ENCODE measurements at places on chromosomes 2 and 18.
A peak's percentile ranks its signal among the peaks of the same experiment; 100 is the strongest.

DNA sequence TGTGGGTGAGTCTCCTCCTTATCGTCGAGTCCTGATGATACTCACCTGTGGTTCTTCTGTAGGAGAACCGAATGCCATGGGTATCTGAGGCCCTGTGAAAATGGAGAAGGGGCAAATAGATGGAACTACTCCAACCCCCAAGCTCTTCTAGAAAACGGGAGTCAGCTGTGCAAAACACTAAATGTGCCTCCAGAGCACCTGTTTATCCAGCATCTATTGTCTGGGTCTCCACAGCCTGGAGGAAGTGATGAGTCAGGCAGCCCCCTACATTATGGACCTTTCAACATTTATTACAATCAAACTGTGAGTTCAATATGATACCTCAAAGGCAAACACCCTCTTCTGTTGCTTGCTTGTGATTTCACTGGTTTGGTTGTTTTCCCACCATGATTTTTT is 9.8 kb upstream of the LRRFIP1 start:
- no peak for DNase-seq

DNA sequence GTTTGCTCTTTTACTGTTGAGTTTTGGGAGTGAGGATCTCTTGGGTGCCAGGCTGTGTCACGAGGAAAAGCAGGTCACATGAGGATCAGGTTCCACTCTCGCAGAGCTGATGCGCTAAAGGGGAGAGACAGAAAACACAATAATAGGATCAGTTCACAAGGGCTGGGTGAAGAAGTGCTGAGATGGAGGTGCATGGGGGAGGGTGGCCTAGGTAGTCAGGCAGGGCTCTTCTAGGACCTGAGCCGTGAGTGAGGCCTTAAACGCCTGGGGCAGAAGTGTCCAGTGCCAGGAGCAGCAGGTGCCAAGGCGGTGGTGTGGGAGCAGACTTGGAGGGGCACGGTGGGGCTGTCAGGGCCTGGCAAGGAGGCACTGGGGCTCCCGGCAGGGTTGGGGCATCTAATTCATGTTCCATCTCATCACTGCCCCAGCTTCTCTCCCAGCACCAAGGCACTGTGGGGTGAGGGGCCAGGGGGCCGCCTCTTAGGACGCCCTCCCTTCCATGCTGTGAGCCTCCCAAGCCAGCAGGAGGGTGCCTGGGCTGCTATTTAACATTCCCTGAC is 9.3 kb downstream of the KCNIP3 start:
- DNase-seq = no peak

DNA sequence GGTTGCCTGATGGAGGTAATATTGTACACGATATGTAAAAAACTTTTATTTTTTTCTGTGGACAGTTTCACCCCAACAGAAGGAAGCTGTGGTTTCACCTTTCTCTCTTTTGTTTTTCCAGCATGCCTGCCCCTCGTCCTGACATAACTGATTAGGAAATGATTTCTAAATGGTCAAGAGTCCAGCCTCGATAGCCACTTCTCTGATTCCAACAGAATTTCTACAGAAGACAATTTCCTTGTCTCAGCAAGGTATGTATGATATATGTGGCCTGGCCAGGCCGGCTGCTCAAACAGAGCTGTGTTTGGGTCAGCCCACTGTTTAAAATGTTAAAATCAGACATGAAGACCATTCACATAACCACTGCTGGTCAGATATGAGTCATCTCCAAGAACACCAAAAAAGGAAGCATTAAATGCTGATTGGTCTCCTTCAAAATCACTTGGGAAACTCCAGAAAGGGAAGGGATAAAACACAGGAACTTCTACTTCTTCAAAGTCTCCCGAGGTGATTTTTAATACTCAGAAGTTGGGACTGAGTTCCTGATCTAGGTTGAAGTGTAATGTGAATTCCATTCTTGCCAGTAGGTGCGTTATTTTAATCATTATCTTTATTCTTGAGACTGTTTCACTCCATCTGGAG is 22.3 kb downstream of the ATP8B1 start:
- DNase-seq = no peak

DNA sequence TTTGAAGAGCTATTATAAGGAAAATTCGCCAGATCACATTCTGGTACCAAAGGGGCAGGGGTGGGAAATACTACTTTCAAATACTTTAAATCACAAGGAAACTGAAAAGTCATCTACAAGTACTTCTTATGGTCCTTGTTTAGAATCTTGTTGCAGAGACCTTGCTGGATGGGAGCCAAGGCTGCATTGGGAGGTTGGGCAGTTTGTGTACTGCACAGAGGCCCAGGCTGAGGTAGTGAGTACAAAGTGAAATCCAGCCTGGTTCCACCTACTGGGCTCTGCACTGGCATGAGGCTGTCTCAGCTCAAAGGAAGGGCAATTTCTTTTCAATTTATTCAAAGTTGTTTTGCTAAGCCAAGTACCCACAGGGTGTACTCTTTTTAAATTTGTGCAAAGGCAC is 140.3 kb upstream of the DLX2 start:
- no peak for DNase-seq

DNA sequence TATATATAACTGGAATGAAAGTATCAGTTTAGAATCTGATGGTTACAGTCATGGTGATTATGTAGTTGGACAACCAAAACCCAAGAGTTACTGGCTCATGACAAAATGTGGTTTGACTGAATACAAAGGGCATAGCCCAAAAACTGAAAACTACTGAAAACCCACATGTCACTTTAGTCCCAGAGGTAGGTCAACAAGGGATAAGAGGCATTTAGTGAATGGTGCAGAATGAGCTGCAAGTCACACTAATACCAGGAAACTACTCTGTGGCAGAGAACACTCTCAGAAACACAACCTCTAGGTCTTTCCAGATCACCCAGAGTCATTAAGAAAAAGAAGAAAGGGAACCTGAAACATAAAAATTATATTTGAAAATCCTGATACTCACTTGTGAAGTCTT is 154.5 kb downstream of the AGPS start:
- DNase-seq = no peak

DNA sequence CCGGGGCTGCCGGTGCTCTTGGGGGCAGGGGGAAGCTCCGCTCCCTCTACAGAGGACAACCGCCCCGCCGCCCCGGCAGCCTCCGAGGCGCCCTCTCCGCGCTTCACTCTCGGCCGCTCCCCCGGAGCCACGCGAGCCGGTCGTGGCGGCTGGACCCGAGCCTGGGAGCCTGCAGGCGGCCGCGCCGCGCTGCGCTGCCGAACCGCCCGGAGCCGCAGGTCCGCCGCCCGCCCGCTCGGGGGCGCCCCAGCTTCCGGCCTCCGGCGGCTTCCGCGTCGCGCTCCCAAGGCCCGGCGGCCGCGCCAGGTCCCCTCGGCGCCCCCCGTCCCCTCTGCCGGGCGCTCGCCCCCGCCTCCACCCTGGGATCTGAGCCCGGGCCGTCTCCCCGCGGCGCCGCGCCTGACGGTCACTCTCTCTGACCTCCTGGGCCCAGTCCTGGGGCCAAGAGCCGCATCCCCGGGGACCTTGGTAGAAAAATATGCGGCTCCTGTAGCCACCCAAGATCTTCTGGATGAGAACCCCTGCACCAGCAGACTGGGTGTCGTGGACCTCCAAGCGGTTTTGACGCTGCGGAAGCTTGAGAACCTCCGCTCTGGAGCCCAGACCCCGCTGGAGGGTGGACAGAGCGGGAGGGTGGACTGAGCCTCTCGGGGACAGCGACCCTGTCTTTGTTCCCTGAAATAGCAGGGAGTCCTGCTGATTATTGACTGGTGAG is 44.3 kb downstream of the SERTAD2 start:
- DNase-seq = peak; percentile 25

- DNase-seq = peak; percentile 25
Measured at GRCh38 chr2:162490052-162490717, 146.3 kb downstream of the GCA start.

DNA sequence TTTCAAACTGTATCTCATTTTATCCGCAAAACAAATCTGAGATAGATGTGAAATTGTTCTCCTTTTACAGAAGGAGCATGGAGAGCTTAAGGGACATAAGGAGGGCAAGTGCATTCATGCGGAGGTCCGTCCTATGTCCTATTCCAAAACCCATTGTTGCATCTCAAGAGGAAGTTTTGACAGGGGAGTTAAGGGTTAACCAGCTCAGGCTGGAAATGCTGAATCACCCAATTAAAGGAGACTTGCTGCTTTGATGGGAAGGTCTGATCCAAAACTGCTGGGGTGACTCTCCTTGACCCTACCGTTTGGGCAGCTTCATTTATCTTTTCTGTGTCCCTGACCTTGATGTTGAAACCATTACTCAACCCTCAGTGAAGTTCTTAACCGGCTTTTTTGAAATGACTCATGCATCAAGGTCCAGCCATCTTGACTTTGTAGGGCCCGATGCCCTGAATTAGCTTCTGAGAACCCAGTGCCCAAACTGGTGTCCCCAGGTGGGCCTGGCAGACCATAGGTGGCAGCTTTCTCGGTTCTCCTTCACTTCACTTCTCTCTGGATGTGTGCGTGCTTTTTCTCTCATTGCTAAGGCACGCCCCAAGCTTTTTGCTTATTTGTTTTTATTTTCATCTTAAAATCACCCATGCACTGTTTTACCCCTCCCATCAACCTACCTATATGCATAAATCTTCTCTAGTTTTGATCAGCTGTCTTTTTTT is 15.9 kb upstream of the TXNDC2 start:
- DNase-seq = no peak

- no peak for DNase-seq
Measured at GRCh38 chr2:111030260-111030891, 90.3 kb upstream of the BCL2L11 start.

DNA sequence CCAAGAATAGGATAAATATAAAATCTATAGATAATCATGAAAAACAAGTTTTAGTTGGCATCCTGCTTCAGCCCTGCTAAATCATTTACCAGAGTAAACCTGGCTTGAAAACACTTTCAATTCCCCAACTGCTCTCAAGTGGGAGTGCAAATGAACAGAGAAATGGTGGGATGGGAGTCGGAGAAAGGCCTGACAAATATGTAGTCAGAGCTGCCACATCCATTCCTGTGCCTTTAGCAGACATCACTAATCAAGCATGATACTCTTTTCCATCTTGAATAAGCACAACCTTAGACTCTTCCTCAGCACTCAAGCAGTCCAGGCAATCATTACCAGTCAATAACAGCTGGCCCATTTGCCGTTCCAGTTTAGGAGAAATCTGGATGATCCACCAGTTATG is 101.3 kb downstream of the ANKRD44 start:
- DNase-seq = no peak

GRCh38 chr2:56369316-56369715 is 185.5 kb downstream of the CCDC85A start:
- DNase-seq = no peak
